ENCODE measurements at places on chromosomes 16 and 17.

- no peak for DNase-seq
Observed at GRCh38 chr16:15865742-15866141, 8.9 kb upstream of the MYH11 start.

- no peak for DNase-seq
Observed at GRCh38 chr16:67116388-67117311, 6.9 kb downstream of the PHAF1 start.

DNA sequence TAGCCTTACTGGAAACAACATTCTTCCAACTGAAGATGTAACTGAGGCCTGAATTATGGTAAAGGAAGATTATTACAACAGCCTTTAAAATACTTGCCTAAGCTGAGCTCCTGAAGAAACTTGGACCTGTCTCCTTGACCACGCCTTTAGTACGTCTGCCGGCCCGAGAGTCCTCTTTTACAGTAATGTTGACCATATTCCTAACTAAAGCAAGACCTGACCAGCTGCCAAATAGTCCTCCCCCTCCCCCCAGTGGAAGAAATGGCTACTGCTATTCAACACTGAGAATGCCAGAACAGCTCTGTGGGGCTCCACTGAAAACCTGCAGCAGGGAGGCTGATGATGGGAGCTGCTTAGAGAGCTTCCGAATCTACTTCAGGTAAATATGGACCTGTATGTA is 12.6 kb upstream of the FOXJ1 start:
- DNase-seq, result no peak

GRCh38 chr17:1577182-1577581 is 14.6 kb upstream of the PITPNA start:
- peak; percentile 40 for DNase-seq

DNA sequence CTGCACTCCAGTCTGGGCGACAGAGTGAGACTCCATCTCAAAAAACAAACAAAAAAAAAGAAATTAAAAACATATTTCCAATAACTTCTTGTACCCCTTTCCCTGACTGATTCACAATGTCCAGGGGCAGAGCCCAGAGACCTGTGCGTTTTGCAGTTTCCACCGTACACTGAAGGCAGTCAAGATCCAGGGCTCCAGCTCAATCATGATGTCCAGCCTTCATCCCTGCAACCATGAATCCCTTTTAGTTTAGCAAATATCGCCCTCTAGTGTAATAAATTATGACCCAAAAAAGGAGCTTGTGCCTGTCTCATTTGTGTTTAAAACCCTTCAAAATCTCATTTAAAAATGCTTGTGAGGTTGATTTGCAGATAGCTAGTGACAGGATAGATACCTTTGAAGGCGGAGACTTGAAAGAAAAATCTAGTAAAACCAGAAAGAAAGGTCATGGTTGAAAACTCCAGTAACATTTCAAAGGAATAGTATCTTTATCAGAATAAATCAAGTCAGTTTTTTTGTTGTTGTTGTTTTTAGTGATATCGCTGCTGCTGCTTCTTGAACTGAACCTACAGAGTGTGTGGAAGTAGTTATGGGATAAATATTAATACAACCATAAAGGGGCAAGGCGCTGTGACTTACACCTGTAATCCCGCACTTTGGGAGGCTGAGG is 3.7 kb upstream of the ERN1 start:
- no peak for DNase-seq

- DNase-seq, result no peak
Observed at GRCh38 chr17:82582709-82583108, 63.2 kb downstream of the FOXK2 start.

- DNase-seq, result no peak
Observed at GRCh38 chr17:31560616-31561235, 169.3 kb downstream of the RAB11FIP4 start.

- no peak for DNase-seq
Observed at GRCh38 chr16:68893710-68894705, 50.7 kb downstream of the TANGO6 start.

DNA sequence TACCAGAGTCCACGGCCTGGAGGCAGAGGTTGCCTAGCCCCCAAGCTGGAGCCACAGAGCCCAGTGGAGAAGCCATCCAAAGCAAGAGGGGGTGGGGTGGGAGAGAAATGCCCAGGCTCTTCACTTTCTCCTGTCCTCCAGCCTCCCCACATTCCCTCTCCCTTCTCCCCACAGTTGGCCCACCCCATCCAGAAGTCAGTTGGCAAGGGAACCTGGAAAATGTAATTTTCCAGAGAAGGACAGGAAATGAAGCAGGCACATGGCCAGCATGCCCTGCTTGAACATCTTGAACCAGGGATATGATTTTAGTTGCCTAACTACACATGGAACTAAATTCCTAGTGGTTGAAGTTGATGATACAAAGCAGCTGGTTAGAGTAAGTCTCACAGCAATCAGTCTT is 73.3 kb upstream of the IRX6 start:
- DNase-seq, result no peak

DNA sequence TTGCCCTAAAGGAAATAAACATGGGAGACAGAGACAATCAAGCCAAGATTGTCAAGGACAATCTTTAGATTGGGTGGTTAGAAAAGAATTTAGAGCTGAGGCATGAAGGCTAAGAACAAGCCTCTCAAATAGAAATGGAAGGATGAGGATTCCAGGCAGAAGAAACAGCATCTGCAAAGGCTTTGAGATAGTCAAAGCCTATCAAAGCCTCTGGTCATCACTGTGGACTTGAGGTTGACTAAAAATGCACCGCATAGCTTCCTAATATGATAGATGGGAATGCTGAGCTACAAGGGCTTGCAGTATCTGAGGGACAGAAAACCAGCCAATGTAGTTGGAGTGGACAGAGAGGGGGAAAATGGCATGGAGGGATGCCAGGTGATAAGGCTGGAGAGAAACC is 109.8 kb upstream of the FAM20A start:
- DNase-seq, result no peak

DNA sequence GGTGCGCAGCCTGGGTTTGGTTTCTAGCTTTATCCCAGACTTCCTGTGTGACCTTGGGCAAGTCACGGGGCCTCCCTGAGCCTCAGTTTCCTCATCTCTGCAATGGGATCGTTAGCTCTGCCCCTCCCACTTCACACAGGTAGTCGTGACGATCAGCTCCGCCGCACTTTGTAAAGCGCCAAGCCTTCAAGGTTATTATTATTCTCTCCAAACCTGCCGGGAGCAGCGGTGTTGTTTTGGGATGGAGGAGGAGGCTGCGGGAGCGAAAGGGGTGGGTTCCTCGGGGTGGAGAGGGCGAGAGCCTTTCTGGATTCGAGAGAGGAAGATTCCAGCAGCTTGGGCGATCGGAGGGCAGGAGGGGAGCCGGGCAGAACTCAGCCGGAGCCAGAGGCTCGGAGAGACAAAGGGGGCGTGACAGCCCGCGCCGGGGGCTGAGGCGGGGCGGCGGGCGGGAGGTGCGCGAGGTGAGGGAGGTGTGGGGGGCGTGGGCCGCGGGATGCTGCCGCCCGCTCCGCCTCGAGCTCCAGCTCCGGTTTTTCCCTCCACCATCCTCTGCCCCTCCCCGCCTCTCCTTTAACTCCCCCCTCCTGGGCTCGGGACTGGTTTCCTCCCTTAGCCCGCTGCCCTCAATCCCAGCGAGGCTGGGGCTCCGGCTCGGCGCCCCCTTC is at the start of gene EFNB3:
EFNB3 (plus strand) TSS at position 602 of the 668 bp plus-strand sequence. CDS start 397 bp downstream, outside the sequence.
- DNase-seq, result no peak

DNA sequence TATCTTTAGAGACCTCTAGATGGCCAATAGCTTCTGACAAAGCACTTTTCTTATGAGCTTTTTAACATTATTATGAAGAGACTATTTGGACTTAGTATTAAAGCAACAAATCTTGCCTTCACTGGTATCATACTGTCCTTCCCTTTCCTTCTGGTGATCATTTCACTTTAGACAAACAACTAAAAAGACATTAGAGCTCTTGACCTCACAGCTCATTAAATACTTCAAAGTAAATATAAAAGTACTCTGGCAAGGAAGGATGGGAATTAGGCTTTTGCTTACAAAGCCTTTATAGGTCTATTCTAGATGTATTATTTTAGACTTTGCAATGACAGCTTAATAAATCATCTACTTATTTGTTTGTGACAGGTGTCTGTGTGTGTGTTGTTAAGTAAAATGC is 11.1 kb downstream of the STXBP4 start:
- no peak for DNase-seq

- DNase-seq, result no peak
Observed at GRCh38 chr17:44236444-44236991, 17.0 kb upstream of the UBTF start.

DNA sequence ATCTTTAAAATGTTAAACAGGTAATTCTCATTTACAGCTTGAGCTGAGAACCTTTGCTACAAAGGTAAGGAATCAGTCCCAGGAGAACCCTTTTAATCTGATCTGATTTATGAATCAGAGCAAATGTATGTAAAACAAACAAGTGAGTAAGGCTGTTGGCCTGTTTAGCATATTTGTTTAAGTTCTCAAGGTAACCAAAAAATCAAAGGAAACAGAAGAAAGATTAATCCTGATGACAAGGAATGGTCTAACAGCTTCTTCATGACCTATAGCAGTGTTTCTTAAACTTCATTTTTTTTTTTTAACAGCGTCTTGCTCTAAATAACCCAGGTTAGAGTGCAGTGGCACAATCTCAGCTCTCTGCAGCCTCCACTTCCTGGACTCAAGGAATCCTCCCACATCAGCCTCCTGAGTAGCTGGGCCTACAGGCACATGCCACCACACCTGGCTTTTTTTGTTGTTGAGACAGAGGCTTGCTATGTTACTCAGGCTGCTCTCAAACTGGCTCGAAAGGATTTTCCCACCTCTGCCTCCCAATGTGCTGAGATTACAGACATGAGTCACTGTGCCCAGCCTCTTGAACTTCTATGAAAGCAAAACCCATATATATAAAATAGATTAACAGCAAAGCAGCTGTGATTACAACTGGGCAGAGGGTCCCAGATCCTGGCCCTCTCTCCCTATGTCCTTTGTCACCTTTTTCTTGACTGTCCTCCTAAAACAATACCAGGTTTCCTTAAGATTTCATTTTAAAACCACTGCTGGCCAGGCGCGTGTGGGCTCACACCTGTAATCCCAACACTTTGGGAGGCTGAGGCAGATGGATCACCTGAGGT is 5.1 kb upstream of the JPT1 start:
- no peak for DNase-seq

DNA sequence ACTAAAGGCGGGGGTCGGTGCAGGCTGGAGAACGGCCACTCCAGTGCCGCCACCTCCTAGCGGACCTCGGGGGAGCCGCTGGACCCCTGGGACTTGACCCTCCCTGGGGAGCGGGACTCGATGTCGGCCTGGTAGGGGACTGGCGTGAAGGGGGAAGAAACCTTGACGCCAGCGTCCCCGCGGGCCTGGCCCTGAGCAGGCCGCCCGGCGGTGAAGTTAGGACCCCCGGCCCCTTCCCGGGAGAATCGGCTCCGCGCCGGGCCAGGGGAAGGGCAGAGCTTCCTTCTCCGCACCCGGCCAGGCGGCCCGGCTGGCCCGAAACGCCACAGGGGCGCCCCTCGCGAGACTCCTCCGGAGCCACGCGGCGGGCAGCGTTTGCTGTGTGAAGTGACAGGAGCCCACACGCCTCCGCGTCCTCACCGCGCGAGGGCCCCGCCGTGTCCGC is 389 bp downstream of the DUS1L start:
- no peak for DNase-seq

- DNase-seq, result no peak
Observed at GRCh38 chr17:82114872-82115271, 16.8 kb upstream of the FASN start.

GRCh38 chr16:19912455-19913339 is 28.0 kb upstream of the GPRC5B start:
- DNase-seq, result no peak

DNA sequence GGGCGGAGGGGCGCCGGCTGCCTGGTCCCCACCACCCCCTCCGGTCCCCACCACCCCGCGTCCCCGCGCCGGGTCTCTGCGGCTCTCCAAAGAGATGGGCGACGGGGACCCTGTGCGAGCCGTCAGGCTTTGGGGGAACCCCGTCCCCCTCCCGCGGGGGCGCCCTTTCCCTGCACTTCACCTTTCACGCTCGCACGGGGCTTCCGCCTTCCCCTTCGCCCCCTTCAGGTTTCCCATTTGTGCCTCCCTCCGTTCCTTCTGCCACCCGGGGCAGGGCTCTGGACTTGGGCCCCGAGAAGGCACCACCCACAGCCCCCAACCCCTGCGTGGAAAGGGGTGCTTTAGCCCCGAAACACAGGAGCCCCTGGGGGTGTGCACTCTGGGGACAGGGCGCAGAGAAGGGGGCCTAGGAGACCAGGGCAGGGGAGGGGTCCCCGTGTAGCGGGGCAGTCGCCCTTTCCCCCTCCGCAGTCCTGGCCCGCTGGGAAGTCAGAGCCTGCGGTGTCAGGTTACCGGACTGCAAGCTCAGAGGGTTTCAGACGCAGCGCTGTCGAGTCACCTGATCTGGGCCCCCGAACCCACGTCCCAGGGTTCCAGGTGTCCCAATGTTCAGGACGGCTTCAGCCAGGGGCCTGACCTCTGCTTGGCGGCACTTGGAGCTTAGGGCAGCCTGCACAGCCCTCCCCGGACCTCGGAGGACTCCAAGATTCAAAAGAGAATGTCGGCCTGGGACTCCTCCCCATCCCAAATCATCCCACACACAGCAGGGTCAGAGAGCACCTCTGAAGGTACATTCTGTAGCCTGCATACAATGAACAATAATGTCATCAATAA is 6.7 kb upstream of the CCDC92B start:
- DNase-seq, result no peak

DNA sequence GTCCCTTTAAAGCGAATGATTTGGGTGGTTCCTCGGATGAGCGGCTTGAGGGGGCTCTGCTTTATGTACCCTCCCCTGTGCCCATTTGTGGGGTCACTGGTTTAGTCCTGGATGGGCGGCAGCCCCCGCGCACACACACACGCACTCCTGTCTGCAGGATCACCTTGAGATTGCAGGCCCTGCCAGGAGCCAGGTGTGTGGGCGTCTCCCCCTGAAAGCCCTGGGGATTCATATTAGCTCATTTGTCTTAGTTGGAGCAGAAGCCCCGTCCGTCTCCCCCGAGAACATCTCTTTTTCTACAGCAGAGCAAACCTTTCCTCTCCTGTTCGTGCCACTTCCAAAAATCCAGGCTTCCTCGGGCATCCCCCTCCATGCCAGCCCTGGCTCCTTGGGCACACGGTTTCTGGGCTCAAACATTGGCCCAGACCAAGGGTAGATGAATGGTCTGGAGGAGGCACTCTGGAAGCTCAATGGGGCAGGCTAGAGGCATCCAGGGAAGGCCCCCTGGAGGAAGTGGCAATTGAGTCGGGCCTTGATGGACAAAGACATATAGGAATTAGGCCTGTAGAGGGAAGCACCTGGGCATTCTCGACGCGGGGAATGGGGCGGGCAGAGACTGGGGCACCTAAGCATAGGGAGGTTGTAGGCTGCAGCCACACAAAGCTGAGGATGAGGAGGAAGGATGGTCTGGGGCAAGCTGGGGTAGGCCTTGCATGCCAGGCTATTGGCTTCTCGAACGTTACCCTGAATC is 218.5 kb upstream of the GSE1 start:
- no peak for DNase-seq

GRCh38 chr16:88727871-88728270 is 21.6 kb downstream of the CTU2 start:
- no peak for DNase-seq

- no peak for DNase-seq
Observed at GRCh38 chr17:81999976-82000802, 22.5 kb downstream of the CENPX start.
